ENCODE measurements at places on chromosomes 2 and 18. TPM values are rescaled to one million over a fixed set of nuclear protein-coding genes. Genes with fewer than 3 reads are reported as not detected.

Gene PPP1R1C
- polyA plus RNA-seq: 1.2 TPM

Gene HOXD4
- 7.4 TPM for polyA plus RNA-seq

Gene ALLC
- polyA plus RNA-seq: not detected

Gene CNDP1
- polyA plus RNA-seq: 0.20 TPM

Gene ADAM23
- polyA plus RNA-seq: 12.2 TPM

Gene SCN2A
- polyA plus RNA-seq: 0.16 TPM

Gene UGT1A4
- polyA plus RNA-seq: not detected

Gene RAD51AP2
- polyA plus RNA-seq: 0.17 TPM

Gene B3GNT2
- polyA plus RNA-seq: 10.4 TPM

Gene C2orf66
- 0.10 TPM for polyA plus RNA-seq

Data from muscle of back (tissue), 13 donors.